ENCODE measurements at places on chromosomes 1 and 21.
A peak's percentile ranks its signal among the peaks of the same experiment; 100 is the strongest.

DNA sequence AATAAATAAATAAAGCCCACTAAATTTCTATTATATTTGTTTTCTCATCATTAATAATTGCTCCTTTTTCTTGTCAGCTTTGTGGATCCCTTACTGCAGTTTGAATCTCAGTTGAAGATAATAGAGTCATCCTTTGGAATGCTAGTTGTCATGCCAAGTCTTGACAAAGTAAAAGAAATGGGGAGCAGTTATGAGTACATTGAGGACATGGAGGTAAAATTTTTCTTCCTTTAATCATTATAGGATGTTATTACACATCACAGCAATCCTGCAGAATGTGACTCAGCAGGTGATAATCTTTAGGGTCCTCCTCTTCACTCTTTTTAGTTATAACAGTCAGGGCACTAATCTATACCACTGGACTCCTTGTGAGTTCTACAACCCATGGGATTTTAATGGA lies 24.1 kb downstream of the MROH9 start:
- DNase-seq, result peak; percentile 54

DNA sequence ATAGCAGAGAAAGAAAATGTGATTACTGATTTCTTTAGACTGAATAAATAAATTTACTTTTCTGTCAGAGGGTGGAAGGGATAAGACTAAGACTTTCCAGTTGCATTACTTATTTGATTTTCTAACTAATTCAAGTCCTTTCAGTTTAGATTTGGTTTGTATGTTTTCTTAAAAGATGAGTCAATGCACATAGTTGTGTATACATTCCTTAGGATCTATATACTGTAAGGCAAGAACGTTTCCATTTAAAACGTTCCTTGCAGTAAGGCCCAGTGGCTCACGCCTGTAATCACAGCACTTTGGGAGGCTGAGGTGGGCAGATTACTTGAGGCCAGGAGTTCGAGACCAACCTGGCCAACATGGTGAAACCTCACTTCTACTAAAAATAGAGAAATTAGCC lies 14.5 kb upstream of the SERTAD4 start:
- DNase-seq, result peak; percentile 30

DNA sequence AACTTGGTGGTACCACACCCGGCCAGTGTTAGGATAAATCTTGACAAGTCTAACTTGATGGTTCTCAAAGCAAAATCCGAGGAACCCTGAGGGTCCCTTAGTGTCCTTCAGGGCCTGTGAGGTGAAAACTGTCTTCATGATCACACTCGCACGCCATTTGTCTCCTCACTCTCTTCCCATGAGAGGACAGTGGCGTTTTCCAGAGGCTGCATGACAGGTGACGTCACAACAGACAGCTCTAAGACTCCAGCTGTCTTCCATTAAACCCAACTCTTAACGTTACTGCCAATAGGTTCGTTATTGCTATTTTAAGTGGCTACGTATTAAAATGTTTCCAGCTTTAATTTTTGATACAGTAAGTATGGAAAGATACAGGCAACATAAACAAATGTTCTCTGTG lies 13.8 kb downstream of the CFAP74 start:
- DNase-seq, result peak; percentile 17

DNA sequence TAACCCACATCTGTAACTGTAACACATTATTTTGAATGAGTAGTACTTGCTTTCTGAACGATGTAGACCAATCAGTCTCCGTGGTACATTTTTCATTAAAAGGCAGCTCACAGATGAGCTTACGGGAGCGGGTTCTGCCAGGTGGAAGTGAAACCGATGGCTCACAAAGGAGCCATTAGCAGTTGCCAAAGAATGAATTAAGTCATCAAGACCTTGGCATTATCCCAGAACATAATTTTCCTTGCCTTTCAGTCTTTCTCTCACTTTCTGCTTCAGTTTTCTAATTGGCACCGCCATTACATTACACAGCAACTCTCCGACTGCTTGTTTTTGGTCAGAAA lies 33.5 kb upstream of the UTS2 start:
- no peak for DNase-seq

GRCh38 chr1:57644667-57645066 lies 220.8 kb upstream of the DAB1 start:
- DNase-seq, result no peak

GRCh38 chr1:93033029-93033428 lies 46.1 kb upstream of the MTF2 start:
- peak; percentile 11 for DNase-seq

GRCh38 chr1:74245168-74245772 lies 10.1 kb downstream of the TNNI3K start:
- no peak for DNase-seq

DNA sequence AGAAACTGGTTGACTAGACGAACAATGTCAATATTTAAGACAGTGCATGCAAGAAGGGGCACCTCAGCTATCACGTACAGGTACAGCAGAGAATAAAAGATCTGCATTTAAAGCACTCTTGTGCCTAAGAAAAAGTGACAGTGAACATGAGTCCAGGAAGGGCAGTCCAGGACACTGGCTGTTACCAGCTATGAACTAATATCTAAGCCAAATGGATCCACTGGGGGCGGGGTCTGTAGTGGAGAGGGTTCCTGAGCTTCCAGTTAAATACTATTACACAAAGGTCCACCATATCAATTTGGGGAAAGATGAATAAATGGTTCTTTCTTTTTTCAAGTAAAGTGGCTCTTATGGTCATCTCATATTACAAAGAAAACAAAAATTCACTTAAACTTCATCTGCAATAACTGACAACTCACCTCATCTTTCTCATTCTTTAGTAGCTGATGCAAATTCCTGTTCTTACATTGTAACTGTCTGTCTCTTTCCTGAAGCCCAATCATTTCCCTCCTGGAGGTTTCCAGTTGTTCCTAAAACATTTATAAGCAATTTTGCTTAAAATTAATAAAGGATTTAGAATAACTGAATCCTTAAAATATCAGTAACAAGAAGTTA lies 24.5 kb downstream of the SSX2IP start:
- peak; percentile 71 for DNase-seq

GRCh38 chr1:101366513-101367215 lies 129.8 kb downstream of the S1PR1 start:
- peak; percentile 58 for DNase-seq

GRCh38 chr1:98870959-98871903 lies 133.4 kb downstream of the PLPPR5 start:
- DNase-seq, result no peak

DNA sequence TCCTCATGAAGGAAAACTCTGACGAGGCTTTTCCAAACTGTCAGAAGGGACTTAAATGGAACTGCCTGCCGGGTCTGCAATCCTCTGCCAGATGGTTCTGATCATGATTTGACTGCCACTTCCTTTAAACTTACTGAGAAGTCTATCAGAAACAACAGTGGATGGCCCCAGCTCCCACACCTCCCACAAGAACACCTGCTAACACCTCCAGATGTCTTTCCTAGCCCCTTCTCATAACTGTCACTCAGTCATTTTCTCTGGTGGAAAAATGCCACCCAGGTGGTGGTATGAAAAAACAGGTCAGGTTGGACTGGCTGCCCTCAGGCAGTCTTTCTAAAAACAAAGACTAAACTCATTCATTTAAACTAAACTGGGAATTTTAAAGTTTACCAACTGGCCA lies 66.7 kb upstream of the ABCD3 start:
- no peak for DNase-seq

DNA sequence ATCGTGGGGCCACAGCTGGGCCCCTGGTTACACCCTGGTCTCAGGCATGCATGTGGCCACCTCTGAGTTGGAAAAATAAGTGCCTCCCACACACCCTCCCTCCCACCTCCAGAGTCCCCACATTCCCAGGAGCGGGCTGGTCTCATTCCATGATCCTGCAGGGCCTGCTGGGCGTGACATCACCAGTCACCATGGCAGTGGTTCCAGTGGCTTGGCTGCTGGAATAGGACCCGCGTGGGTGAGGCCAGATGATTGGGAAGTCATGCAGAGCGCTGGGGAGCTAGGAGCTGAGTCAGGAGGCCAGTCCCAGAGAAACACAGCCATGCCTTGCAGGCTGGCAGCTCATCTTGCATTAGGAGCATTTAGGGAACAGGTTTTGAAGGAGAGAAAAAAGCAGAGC lies 125.4 kb upstream of the TMEM51 start:
- peak; percentile 93 for DNase-seq

GRCh38 chr1:71657891-71658679 lies 577.2 kb upstream of the ZRANB2 start:
- peak; percentile 69 for DNase-seq

DNA sequence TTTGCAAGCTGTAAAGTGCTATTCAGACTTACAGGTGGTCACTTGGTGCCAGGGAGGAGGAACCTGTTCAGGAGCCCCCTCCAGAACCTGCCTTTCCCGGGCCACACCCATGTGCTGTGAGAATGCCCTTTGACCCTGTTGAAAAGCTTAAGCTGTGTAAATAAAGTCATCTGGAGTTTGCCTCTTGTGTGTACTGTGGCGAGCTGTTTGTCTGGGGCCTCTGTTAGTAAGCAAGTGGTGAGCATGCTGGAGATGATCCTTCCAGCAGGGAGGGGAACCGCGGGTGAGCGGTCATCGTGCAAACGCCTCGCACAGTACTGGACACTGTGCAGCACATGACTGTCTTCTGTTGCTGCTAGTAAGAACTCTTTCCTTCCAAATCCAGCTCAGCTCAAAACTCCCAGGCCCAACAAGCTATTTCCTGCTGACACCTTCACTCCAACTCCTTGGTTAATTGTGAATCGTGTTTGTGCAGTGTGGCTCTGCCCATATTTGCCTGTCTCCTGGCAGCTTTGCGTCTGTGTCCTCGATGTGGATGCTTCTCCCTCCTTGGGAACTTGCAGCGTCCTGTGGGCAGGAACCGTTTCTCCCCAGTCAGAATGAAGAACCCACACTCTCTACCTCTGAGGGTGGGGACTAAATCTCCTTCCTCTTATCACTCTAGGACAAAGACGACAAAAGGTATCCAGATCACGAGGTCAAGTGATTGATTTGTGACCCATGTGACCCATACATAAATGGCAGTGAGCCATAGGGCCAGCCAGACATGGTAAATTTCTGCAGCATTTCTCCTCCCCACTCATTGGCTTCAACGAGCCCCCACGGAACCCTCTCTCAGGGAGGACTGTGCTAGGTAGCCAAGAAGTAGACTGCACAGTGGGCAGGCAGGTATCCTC lies 13.9 kb upstream of the BTG2 start:
- no peak for DNase-seq

- no peak for DNase-seq
Measured at GRCh38 chr1:23593042-23593521, 33.8 kb upstream of the ID3 start.

DNA sequence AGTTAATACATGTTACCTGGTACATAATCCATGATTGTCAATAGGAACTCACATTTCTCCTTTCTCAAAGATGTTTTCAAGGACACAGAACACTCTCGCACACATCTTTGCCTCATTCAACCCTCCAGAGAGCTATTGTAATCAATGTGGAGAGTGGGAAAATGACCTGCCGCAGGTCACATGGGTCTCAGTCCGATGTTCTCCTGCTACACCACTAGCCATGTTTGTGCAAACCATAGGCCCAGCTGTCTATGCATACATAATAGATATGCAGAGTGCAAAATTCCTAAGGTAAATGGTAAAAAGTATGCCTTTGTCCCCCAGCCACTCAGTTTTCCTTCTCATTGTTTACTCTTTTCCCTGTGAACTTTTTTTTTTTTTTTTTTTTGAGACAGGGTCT lies 89.2 kb downstream of the ADSS2 start:
- DNase-seq, result no peak

DNA sequence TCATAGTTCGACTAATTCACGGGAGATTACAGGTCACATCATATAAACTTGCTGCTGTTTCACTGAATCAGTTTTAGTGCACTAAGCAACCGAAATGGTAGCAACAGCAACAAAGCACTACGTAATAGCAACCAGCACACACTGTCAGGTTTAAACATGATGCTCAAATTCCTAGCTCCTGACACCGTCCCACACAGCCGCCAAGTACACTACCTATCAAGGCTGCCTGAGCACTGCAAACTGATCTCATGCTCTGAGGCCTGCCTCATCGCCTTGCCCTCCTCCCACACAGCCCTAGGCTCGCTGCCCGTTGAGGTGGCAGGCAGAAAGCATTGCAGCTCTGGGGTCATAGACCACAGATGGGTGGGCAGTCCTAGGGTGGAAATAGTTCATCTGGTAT lies 12.4 kb downstream of the LAMC2 start:
- DNase-seq, result no peak

Measured in fibroblast of skin of scalp (primary cell).